ENCODE measurements at places on chromosomes 16 and 17.

DNA sequence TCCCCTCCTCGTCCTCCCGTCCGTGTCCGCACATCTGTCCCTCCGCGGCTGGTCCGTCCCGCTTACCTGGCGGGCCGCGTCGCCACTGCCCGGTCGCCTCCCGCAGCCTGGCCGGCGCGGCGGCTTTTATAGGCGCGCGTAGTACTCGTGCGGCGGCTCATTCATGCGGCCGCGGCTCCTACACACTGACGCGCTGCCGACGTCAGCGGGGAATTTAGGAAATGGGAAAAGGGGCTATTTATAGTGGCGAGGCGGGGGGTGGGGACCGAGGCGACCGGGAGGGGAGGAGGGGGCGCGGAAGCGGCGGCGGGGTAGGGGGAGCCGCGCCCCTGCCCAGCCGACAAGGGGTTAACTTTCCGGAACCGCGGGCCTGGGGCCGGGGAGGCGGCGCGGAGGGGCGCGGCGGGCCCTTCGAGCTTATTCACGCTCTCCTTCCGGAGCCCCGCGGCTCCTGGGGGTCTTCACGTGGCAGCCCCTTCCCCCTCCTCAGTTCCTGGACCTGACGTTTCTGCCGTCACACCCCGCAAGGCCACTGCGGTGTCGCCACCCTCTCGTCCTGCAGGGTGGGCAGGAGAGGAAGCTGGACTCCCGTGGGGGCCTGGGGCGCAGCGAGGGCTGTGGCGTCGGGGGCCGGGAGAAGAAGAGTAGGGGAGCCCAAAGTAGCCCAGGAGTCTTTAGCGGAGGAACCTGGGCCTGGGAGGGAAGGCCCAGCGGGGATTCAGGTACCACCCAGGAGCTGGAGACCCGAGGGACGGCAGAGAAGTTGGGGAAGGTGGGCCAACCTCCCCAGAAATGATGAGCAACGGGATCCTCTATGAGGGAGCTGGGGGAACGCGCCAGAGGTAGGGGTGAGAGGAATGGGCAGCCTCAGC is 3.6 kb upstream of the HIC1 start:
- no peak for DNase-seq

DNA sequence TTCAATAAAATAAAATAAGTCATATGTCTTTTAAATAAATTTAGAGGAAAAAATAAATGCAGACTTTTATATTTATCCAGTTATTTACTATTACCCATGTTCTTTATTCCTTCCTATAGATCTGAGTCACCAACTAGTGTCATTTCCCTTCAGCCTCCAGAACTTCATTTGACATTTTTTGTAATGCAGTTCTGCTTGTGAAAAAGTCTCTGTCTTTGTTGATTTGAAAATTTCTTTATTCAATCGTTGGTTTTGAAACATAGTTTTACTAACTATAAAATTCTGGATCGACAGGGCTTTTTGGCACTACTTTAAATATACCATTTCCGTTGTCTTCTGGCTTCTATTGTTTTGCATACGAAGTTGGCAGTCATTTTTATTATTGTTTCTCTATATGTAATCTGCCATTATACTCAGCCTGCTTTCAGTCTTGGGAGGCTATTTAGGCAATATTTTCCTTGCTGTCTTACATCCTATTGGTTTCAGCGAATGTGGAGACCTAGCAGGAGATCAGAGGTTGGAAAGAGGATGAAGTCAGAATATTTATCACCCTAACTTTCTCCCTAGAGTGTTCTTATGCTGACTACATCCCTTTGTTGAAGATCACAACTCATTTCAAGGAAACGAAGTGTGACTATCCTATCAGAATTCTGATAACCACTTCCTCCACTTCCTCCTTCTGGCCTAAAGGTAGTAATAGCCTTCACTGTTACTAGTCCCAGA is 42.0 kb upstream of the SLC6A2 start:
- DNase-seq = no peak

DNA sequence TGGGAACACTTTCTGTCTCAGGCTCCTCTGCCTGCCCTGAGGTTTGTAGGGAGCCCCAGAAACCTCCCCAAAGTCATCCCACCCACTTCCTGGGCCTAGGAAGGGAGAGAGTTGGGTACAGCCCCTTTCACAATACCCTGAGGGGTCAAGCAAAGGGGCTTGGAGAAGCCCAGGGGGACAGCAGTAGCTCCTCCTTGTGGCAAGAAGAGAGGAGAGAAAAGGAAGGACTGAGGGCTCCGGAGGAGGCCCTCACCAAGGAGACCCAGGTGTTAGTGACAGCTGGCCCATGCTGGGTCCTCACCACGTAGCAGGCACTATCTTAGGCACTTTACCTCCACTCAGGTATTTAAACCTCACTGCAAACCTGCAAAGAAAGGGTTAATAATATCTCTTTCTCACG is 112.8 kb downstream of the IRX5 start:
- DNase-seq = no peak

- DNase-seq = no peak
Measured at GRCh38 chr17:38575781-38576180, 30.0 kb downstream of the SRCIN1 start.

DNA sequence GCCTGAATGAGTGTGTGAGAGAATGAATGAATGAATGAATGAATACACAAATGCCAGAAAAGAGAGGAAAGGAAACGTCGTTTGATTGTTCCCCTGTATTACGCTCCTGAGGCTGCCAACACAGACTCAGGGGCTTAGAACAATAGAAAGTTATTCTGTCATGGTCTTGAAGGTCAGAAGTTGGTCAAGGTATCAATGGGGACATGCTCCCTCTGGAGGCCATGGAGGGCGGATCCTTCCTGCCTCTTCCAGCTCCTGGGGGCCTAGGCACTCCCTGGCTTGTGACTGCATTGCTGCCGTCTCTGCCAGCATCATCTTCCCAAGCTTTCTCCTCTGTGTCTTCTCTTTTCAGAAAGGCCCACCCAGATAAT is 1.5 kb upstream of the SLC38A8 start:
- no peak for DNase-seq

DNA sequence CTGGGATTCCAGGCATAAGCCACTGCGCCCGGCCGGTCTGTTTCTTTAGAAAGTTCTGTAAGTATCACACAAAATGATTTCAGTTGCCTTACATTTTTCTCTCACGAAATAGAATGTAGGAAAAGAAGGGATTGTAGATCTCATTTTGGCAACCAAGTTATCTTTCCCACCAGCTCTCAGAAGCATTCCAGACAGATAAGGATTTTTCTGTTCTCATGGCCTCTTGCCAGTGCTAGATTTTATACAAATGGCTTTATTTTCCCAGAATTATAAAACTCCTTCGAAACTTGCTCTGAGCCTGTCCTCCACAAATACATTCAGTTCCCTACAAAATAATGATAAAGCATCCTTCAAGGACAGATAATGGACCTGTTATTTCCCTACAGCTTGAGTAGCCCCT is 46.9 kb downstream of the LCMT1 start:
- no peak for DNase-seq

DNA sequence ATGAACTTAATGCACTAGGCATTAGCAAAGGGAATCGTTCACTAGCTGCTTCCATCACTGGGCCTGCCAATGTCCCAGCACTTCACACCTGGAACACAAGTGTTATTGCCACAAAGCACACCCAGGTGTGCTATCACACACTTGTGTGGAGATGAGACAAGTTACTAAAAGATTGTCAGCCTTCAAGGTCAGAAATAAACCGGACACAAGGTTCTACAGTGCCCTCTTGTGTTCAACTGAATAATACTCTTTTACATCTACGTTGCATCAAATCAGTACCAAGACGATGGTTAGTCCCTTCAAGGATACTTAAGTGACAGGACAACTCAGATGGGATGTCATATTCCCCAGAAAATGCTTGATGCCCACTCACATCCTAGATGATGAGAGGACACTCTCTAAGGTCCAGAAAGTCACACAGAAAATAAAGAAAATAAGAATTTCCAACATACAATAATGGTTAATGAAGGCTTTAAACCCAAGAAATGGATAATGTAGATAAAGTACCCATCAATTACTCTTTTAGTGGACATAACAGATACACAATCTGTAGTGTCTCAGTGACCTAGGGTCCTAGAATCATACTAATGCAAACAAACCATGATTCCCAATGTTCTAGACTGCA is 16.4 kb upstream of the GLG1 start:
- DNase-seq = peak; percentile 74

Data from CD4-positive, CD25-positive, alpha-beta regulatory T cell (primary cell).